ENCODE measurements at places on chromosomes 2 and 18. TPM values are rescaled to one million over a fixed set of nuclear protein-coding genes. Genes with fewer than 3 reads are reported as not detected.
A peak's percentile ranks its signal among the peaks of the same experiment; 100 is the strongest.

DNAH7 gene
- 0.02 TPM for total RNA-seq

DNA sequence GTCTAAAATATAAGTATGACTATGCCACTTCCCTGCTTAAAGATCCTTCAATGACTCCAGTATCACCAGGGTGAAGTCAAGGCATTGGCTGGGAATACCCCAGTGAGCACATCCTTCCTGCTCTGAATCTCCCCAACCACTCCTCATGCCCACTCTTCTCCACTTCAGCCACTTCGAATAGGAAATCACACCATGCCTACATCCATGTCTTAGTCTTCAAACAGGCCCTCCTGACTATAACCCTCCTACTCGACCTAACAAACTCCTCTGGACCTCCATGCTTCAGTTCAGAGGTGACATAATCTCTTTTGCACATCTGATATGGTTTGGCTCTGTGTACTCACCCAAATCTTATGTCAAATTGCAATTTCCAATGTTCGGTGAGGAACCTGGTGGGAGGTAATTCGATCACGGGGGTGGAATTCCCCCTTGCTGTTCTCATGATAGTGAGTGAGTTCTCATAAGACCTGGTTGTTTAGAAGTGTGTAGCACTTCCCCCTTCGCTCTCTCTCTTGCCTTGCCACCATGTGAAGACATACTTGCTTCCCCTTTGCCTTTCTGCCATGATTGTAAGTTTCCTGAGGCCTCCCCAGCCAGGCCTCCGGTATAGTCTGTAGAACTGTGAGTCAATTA is 87.8 kb upstream of the TFCP2L1 start:
- DNase-seq, result no peak

DNA sequence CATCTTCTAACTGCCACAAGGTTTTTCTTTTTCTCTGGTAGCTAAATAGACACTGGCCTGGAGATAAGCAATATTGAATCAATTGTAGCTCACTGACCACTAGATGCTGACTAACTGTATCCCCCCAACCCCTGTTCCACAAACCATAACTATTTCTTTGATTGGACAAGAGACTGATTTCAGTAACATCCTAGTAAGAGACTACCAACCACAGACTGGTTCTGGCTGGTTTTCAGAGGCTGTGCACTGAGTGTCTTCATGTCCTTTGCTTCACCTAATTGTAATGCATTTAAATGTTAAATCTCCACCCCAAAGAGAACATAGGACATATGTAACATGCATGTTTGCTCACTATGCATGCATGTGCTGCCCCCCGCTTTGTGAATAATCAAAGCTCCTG is 3.2 kb upstream of the AAK1 start:
- no peak for DNase-seq

CTNNA2 gene
- not detected for total RNA-seq

DNA sequence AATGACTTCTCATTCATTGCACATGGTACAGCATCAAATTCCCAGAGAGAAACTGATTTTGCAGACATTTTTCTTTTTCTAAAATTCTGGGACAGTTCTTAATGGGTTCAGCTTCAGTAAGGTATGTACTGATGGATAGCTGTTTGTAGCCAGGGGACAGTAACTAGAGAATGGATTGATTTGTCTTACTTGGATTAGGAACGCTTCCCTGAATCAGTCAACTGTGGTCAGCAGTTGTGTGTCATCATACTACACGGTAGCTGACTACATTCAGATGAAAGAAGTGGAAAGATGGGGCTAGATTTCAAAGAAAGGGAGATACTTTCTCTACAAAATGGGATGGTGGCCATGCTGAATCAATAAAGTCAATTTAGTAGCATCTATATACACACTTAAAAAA is 431.4 kb downstream of the GRB14 start:
- no peak for DNase-seq

ESPNL gene
- not detected for total RNA-seq

- DNase-seq, result peak; percentile 65
Observed at GRCh38 chr2:181305301-181306123, 151.7 kb upstream of the ITGA4 start.

TPO gene
- total RNA-seq, result not detected

- no peak for DNase-seq
Observed at GRCh38 chr2:239903803-239904202, 121.3 kb downstream of the NDUFA10 start.

RBM44 gene
- 3.2 TPM for total RNA-seq

GRCh38 chr2:152658221-152658620 is 59.0 kb downstream of the PRPF40A start:
- no peak for DNase-seq

DNA sequence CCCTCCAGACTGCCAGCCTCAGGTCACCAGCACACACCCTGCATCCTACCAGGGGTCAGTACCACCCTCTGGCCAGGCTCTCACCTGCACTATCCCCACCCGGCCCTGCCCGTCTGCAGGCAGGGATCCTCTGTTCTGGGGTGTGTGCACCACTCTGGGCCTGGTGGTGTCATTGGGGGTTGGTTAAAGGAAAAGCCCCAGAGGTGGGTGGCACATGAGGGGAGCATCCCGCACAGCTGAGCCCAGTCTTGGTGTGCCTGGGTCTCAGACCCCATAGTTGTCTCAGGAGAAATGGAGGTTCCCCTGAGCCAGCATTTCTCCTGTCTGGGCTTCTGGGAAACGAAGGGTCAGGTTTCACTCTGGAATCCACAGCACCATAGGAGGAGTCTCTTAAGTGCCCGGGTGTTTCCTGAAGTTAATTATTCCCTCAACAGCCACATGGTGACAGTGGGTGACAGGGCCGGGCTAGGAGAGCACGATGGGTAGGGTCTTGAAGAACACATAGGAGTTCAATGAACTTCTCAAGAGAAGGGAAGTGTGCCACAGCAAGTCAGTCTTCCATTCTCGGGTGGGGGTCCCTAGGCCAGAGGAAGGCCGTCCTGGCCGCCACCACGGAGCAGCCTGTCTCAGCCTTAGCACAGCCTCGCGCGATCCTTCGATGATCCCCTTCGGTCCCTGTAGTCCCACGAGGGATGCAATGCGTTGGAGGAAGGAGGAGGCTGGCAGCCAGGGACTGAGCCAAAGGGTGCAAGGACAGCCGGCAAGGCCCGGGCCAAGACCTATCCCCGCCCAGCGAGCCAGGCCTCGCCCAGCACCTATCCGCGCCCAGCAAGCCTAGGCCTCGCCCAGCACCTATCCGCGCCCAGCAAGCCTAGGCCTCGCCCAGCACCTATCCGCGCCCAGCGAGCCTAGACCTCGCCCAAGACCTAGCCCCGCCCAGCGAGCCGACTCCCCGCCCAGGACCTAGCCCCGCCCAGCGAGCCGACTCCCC is 1.1 kb upstream of the FARP2 start:
- DNase-seq, result peak; percentile 74

IL18RAP gene
- 159 TPM for total RNA-seq

DNA sequence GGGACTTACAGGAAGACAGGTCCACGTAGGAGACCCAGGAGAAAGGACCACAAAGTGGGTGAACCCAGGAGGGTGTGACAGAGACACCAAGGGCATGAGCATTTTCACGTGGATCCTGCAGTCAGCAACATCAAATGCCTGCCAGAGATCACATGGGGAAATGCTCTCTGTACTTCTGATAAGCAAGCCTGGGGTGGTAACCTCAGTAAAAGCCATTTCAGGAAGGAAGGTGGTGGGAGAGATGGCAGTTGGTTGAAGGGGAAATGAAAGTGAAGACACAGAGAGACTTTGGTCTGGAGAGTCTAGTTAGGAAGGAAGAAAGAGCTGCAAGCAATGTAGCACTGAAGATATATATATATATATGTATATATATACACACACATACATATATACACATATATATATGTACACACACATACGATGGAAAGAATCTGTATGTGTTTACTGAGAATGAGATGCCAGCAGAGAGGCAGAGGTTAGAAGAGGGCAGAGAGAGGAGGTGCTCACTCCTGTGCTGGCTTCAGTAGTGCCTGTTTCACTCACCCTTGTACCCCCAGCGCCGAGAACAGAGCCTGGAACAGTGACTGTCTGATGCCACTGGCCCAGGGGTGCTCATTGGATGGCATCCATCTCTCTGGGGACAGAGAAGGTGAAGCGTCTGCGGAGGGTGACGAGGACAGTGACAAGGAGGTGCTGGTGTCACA is 314.9 kb downstream of the AFF3 start:
- DNase-seq, result no peak

- peak; percentile 76 for DNase-seq
Observed at GRCh38 chr2:148645539-148646230, 1.1 kb downstream of the EPC2 start.

CCT7 gene
- total RNA-seq, result 436 TPM

- peak; percentile 41 for DNase-seq
Observed at GRCh38 chr2:128365217-128365905, 46.7 kb upstream of the HS6ST1 start.

POLR1B gene
- total RNA-seq, result 89.3 TPM

GRCh38 chr18:34592961-34593382 is 117.1 kb upstream of the DTNA start:
- DNase-seq, result no peak

TTR gene
- total RNA-seq, result not detected

DNA sequence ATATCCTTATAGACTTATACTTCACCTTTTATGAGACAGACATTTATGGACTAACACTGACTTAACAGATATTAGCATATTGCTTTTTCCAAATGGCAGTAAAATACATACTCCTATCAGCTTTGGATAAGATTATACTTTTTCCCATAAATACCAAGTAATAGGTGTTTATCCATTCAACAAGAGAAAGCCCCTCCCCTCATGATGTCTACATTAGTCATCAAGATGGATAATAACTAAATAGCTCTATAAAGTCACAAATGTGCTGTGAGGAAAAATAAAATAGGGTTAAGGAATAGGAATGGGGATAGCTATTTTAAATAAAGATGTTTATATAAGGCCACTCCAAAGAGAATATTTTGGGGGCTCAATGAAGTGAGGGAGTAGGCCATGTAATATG is 39.4 kb downstream of the CSRNP3 start:
- no peak for DNase-seq

CHRND gene
- not detected for total RNA-seq

- no peak for DNase-seq
Observed at GRCh38 chr18:36315736-36316135, 18.2 kb downstream of the FHOD3 start.

GPR45 gene
- total RNA-seq, result not detected

GRCh38 chr2:80947601-80948130 is 643.1 kb upstream of the LRRTM1 start:
- DNase-seq, result no peak

DNA sequence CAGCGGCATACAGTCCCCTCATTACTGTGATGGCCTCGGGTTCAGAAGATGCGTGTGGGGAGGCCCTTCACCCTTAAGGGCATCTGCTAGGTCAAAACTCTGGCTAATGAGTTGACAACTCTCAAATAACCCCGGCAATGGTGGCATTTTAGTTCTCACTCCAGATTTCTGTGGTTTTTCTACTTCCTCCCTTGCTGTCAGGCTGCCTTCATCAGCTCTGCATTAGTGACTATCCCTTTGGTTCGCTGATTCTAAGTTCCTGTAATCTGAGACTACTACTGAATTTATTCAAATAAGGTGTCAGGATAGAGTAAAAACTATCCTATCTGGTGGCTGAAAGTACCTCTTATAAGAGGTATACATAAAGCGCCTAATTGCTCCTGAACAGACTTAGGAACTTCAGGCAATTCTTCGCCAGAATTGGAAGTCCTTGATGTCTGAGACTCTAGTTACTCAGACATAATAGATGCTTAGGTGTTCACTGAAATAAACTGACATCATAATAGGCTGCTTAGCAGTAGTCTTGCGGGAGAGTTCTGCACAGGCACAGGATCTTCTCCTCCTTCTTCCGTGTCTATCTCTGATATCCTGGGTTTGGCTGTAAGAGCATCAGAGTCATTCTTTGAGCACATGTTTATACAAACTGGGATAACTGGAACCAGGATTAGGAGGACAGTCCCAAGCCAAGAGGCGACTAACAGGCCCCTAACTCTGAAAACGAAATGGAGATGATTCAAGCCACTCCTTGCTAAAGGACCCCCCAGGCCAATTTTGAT is 194.5 kb downstream of the DNER start:
- DNase-seq, result no peak

WDPCP gene
- 8.7 TPM for total RNA-seq

ALLC gene
- not detected for total RNA-seq

- no peak for DNase-seq
Observed at GRCh38 chr2:26299471-26300101, 46.4 kb upstream of the SELENOI start.

C1GALT1C1L gene
- total RNA-seq, result not detected

- no peak for DNase-seq
Observed at GRCh38 chr2:101040761-101041160, 38.7 kb downstream of the RPL31 start.

MYO7B gene
- not detected for total RNA-seq

CD207 gene
- total RNA-seq, result 1.1 TPM

- no peak for DNase-seq
Observed at GRCh38 chr2:31263636-31264190, 29.8 kb downstream of the EHD3 start.

DNA sequence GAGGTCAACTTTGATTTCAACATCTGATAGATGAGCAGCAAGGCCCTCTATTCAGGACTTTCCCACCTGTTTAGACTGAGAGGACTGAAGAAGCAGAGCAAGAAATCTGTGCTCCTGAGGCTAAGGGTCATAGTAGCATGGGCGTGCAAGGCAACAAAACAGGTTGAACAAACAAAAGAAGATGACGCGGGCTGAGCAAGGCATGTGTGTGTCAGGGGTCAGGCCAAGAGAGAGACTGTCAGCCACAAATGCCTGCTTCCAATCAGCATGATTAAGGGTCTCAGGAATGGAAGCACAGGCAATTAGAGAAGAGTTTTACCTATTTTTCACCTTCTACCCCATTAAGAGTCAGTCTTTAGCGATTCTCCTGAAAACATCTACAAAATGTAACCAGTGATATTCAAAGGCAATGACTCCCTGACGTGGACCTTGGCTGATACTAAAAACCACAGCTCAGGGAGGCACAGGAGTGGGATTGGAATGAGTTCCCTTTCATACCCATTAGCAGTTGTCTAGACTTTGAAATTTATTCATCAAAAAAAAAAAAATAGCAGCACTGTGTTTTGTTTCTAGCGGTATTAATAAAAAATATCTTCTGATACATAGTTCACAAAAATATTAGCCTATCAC is 81.9 kb downstream of the DYNAP start:
- DNase-seq, result no peak

DNA sequence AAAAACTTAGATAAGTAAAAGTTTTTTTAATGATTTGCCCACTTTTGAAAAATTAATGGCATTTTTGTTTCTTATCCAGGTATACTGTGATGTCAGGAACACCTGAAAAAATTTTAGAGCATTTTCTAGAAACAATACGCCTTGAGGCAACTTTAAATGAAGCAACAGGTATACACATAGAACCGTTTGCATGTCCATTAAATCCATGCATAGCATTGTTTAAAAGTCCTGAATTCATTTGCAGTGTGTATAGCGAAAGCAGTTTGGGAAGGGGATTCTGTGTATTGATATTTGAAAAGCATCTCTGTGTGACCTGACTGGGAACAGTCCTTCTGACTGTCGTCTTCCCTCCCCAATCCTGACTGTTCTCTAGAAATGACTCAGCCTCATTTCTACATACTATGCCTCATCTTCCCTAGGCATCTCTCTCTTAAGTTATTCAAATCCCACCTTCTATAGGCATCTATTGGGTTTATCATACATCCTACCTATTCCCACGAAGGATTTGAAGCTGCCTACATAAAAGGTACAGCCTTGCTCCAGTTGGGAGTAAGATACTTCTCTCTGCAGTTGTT is 79.2 kb upstream of the MAP3K20 start:
- no peak for DNase-seq

- DNase-seq, result no peak
Observed at GRCh38 chr2:112582314-112582746, 2.1 kb upstream of the CHCHD5 start.

PJVK gene
- 1.5 TPM for total RNA-seq

GRCh38 chr2:113192459-113193100 is 18.8 kb downstream of the PSD4 start:
- no peak for DNase-seq

- no peak for DNase-seq
Observed at GRCh38 chr2:131006561-131006960, 86.7 kb downstream of the FAM168B start.

Data from natural killer cell treated with Interleukin-12 subunit alpha and Interleukin-12 subunit beta and Interleukin-15 and Interleukin-18, amount 100 ng/mL, for 72 hours (primary cell).